ENCODE measurements at places on chromosomes 6 and 20.

GRCh38 chr6:9140951-9141460 lies 705.7 kb upstream of the SLC35B3 start:
- no peak for DNase-seq

DNA sequence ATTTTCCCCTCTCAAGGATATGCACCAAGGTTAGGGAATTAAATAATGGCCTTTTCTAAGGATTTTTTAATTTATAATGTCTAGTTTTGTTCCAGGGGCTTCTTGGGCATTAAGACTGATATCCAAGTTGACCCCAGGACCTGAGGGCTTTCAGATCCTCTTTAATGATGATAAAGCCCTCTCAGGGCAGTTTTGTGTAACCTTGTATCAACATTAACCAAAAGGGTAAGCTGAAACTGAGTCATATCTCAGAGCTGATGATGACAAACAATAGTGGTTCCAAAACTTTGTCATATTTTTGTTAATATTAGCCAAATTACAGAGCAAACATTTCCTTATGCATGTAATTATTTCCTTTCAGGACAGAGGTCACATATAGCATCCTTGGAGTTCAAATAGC lies 309.4 kb upstream of the MAN1A1 start:
- DNase-seq = no peak

- peak; percentile 64 for DNase-seq
These were observed 5.6 kb upstream of the VNN2 start for GRCh38 chr6:132763269-132763668.

DNA sequence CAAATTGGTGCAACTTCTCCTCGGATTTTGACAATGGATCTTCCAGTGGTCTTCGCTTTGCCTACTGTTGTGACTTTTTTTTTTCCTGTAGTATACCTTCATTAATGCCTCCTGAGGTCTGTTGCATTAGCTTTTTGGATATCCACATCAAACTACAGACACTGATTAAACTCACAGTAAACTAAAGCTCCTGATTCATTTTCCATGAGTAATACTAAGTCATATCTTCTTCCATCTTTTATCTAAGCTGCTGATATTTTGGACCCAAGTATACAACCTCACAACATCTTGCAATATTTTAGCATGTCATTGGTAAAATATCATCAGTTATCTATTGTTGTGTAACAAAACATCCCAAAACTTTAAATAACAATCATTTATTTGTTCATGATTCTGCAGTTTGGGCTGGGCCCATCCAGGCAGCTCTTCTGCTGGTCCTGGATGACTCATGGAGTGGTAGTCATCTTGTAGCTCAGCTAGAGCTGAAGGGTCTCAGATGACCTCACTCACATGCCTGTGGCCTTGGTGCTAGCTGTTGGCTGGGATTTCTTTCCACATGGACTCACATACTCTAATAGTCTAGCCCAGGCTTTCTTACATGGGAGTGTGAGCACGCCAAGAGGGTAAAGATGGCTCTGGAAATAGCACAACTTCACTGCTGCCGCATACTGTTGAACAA lies 78.3 kb upstream of the SRSF6 start:
- no peak for DNase-seq

GRCh38 chr6:45922728-45923351 lies 92.8 kb downstream of the CLIC5 start:
- DNase-seq = peak; percentile 80

DNA sequence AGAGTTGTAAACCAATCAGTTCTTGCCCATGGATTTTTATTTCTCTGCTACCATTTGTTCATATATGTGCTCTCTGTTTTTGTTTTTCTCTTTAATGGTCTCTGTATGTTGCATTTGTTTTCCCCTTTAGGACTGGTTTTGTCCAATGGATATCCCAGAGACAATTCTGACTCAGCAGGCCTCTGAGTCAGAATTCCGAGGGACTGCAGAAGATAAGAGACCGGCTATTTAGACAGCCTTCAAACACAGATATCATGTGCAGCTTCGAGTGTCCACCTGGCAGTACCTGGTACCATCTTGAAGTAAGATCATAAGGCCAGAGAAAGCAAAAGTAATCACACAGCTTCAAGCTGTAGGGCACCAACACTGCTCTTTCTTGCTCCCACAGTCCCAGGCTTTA lies 125.5 kb downstream of the ELOVL4 start:
- DNase-seq = no peak

GRCh38 chr6:167153521-167153959 lies 4.2 kb downstream of the GPR31 start:
- DNase-seq = no peak

GRCh38 chr6:158413814-158414565 lies 101.7 kb downstream of the TULP4 start:
- no peak for DNase-seq

DNA sequence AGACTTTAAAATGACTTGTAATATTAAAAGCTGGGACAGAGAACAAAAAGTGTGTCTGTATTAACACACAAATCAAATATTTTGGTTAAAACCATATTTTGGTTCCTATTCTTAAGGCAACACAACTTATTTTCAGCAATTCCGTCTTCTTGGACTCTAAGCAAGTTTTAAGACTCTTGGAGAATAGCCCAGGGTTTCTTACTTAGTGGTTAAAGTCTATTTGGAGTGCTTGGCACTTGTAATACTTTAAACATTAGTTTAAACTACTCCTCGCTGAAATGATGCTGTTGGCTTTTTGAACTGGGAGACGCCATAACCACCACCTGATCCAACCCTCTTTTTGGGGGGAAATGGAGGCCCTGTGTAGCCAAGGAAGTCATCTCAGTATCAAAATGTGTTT lies 109.7 kb upstream of the GMDS start:
- DNase-seq = no peak

DNA sequence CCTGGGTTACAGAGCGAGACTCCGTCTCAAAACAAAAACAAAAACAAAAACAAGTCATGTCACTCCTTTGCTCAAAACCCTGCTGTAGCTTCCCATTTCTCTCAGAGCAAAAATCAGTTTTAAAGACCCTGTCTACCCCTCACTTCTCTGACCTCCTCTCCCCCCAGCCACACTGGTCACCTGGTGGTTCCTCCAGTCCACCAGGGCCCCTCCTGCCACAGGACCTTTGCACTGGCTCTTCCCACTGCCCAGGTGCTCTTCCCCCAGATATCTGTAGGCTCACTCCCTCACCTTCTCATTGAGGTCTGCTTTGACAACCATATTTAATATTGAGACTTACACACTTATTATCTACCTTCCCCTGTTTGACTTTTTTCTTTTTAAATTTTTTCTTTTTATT lies 4.9 kb upstream of the TEAD3 start:
- DNase-seq = no peak

DNA sequence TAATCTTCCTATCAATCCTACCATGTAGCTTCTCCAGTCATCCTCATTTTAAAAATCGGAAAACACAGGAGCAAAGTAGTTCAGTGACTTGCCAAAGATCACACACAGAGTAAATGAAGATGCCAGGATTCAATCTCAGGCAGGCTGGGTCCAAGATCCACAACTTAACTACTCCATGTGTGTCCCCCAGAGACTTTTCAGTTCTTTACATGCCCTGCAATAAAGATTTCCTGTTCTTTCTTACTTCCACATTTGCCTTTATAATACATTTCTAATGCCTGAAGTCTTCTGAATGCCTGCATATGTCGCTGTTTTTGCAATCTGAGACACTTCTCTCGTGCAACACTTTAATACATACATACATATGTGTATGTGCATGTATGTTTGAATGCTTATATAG lies 121.7 kb upstream of the MARCKS start:
- DNase-seq = no peak

DNA sequence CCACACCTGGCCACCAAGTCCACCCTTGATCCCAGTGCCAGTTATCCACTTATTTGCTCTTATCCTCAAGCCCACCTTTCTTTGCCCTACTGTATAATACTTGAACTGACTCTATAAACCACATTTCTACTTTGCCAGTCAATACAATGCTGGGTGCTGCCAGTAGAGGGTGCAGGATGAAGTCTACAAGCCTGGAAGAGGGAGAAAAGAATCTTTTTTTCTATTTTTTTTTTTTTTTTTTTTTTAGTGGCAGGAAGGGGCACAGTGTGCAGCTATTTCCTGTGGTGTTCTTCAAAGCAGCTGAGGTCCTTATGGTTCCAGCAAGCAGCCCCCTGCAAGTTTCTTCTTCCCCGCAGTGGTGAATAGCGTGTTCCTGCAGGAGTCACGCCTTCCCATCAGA lies 22.2 kb upstream of the GABRR1 start:
- no peak for DNase-seq

DNA sequence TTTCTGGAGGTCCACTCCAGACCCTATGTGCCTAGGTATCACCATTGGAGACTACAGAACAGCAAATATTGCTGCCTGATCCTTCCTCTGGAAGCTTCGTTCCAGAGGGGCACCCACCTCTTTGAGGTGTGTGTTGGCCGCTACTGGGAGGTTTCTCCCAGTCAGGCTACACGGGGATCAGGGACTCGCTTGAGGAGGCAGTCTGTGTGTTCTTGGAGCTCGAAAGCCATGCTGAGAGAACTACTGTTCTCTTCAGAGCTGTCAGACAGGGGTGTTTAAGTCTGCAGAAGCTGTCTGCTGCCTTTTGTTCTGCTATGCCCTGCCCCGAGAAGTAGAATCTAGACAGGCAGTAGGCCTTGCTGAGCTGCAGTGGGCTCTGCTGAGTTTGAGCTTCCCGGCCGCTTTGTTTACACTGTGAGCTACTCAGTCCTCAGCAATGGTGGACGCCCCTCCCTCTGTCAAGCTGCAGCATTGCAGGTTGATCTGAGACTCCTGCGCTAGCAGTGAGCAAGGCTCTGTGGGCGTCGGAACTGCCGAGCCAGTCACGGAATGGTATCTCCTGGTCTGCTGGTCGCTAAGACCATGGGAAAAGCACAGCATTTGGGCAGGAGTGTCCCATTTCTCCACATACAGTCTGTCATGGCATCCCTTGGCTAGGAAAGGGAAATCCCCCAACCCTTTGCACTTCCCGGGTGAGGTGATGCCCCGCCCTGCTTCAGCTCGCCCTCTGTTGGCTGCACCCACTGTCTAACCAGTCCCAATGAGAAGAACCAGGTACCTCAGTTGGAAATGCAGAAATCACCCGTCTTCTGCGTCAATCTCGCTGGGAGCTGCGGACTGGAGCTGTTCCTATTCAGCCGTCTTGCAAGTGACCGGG lies 32.5 kb upstream of the ASCC3 start:
- no peak for DNase-seq

Data from activated effector memory CD4-positive, alpha-beta T cell treated with anti-CD3 and anti-CD28 coated beads, Interleukin-2, amount 50 U/mL, for 16 hours (primary cell).